ENCODE measurements at places on chromosomes 12 and 14. TPM values are rescaled to one million over a fixed set of nuclear protein-coding genes. Genes with fewer than 3 reads are reported as not detected.

Gene RPGRIP1
- polyA plus RNA-seq: 1.1 TPM

Gene MIA2
- polyA plus RNA-seq: 134 TPM

Gene SLC2A3
- polyA plus RNA-seq: 580 TPM

- no peak for DNase-seq
Observed at GRCh38 chr14:65075628-65076325, 26.5 kb downstream of the MAX start.

- DNase-seq: no peak
Observed at GRCh38 chr14:22265319-22266141, 323.5 kb downstream of the DAD1 start.

- no peak for DNase-seq
Observed at GRCh38 chr12:57444744-57445143, 10.2 kb downstream of the INHBC start.

GRCh38 chr12:30046376-30046775 is 262.6 kb upstream of the TMTC1 start:
- no peak for DNase-seq

GRCh38 chr12:75437564-75437963 is 43.0 kb upstream of the GLIPR1 start:
- peak; percentile 39 for DNase-seq

Data from HepG2 (cell line).